Stimulated activated CD8-positive, alpha-beta memory T cell treated with anti-CD3 and anti-CD28 coated beads, Interleukin-4, amount 100 ng/mL, for 48 hours (primary cell): ENCODE measurements at places on chromosomes 7 and 10.

DNA sequence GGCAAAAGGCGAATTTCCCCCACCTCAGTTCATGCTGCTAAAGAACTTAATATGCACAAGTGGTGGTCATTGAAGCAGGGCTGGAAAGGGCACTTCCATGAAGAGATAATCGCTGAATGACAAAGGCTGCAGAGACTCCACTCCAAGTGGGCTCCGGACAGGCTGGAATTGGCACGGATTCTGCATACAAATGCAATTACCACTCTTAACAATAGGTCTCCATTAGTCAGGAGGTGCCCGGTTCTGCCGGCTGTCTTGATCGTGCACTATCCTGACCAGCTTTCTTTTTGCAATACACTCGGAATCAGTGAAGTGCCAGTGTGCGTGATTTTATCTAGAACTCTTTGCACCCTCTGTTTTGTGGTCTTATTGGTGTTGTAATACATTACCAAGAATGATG, 49.7 kb downstream of the INSYN2A start:
- DNase-seq: no peak

DNA sequence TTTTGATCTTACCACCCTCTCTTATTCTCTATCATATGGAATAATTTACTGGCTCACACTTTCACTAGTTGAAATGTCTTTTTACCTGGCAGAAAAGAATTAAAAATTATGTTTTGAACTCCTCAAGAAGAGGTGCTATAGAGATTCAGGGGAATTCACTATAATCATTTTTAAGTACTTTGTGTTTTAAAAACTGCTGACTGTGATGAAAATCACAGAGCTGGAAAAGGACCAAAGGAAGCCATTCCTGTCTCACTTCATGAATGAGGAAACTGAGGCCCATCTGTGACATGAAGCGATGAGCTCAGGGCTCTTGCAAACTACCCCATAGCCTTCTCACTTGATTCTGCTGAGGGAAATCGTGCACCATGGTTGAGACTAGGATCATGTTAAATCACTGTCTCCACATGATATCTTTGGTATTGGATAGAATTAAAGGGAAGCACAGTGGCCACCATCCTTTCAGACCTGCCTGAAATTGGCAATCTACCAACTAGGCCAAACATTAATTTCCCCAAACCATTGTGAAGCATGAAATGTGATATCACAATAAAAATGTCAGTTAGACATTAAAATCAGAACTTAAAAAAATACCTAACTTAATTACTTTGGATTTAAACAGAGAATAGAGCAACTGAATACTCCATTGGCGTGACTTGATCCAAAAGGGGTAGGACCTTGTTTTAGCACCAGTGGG, 141.0 kb downstream of the FZD1 start:
- no peak for DNase-seq

- no peak for DNase-seq
Observed at GRCh38 chr10:102004376-102004775, 51.6 kb downstream of the ARMH3 start.

GRCh38 chr10:102434394-102435132, 2.2 kb upstream of the CUEDC2 start:
- DNase-seq: no peak

DNA sequence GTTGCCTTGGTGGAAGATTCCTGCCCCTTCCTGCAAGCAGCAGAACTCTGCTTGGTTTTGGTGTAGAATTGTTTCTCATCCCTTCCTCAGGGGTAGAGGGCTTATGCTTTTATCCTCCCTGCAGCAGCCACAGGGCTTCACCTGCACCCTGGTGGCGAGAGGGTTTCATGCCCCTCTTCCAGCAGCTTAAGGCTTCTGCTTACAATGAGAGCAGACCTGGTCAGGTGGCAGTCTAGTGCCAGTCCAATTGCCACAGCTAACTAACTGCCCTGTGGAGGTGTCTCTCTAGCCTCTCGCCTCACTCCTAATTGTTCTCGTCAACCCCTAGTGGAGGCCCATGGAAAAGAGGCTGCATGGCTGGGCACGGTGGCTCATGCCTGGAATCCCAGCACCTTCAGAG, 19.3 kb downstream of the ACBD7 start:
- DNase-seq: no peak

DNA sequence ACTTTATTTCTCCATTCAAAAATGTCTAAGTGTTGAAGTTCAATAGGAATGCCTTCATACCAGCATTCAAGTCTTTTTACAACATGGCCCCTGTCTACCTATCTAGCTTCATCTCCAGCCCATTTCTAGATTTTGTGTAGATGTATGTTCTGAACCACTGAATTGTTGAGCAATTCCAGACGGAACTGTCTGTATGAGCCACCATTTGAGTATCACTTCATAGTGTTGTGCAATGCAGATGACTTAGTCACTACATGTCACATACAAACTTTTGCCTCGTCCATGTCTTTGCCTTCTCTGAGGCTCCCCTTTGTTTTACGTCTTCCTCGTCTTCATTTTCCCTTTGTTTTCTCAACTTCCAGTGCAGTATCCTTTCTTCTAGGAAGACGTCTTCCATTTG, 118.1 kb downstream of the INHBA start:
- DNase-seq: no peak

DNA sequence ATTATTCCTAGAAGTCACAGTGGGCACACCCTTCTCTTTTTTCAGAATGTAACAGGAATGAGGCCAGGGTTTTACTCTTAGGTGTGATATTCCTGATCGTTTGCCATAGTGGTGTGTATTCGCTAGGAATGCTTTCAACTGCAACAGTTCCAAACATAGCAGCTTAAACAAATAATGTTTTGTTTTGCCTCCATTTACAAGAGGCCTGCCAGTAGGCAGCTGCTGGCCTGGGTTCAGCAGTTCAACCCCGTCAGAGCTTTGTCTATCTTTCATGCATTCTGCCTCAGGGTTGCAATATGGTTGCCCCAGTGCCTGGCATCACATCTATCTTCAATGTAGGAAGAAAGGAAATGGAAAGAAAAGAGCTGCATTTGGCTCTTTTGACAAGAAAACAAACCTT, 21.7 kb upstream of the RET start:
- no peak for DNase-seq

DNA sequence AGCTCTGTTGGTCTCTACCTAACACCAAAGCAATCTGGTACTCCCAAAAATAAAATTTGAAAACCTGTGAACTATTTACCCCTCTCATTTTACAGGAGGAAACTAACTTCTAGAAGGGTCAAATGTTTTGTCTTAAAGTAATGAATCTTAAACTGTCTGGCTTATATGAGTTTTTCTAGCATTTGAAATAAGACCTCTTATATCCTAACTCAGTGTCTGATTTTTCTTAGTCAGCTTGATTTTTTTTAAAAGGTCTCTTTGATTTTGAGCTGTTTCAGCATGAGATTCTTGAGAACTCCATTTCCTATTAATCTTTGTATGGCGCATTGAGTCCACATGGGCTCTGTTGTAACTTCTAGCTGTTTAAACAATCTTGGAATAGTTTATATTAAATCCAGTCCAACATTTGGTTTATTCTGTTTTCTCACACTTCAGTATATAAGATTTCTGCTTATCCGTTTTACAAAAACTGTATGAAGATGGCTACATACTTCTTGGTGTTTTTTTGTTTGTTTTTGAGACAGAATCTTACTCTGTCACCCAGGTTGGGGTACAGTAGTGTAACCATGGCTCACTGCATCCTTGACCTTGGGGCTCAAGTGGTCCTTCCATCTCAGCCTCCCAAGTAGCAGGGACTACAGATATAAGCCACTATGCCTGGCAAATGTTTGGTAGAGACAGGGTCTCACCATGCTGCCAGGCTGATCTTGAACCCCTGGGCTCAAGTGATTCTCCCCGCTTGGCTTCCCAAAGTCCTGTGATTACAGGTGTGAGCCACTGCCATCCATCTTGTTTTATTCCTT, 91.1 kb downstream of the PPP1R9A start:
- DNase-seq: no peak

GRCh38 chr7:151150388-151150787, 17.1 kb downstream of the GBX1 start:
- no peak for DNase-seq

GRCh38 chr10:113045147-113046055, 95.4 kb downstream of the TCF7L2 start:
- no peak for DNase-seq

DNA sequence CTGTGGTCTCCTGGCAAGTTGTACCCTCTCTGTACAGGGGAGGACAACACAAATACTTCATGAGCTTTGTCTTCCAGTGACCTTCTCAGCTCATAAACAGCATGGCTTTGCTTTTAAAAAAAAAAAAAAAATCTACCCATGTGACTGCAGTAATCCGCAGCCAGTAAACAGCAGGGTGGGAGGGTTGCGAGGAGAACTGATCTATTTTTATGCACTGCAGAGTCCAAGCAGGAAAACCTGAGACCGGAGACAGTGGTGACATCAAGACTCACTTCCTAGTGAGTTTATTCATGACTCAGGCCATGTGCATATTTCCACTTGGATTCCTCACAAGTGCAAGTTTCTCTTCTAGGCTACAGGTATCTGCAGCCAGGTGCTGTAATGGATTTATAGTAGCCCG, 127.9 kb downstream of the NRF1 start:
- DNase-seq: no peak

- DNase-seq: no peak
Observed at GRCh38 chr10:62054830-62055229, 153.3 kb downstream of the ARID5B start.

DNA sequence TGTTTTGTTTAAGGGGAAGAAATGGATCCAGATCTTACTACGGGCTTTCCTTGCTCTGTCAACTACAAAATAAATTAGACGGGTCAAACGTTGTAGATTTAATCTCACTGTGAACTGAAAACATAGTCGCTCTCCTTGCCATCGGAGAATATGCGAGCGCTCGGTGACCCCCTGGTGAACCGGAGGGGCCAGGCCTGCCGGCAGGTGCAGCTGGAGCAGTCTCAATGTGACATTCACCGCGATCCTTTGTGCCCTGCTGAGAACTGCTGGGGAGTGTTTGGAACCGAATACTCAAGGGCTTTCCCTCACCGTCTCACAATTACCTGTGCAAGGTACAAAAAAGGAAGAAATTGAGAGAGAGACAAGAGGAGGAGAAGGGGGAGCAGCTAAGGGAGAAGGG, 174.1 kb upstream of the GPR26 start:
- DNase-seq: no peak

DNA sequence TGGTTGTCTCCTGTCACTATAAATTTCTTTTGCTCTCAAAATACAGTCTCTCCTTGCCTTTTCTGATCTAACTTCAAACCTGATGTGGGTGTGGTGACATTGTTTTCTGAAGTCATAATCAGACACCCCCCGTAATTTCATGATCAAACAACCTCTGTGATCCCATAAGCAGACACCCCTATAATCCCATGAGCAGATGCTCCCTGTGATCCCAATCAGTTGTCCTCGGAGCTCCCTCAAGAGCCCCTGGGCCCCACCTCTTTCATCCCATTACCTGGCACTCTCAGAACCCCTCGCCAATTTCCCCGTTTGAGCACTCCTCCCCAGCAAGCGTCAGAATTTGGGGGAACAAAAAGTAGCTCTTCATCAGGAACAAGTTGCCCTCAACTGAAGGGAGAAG, 246.3 kb upstream of the FZD8 start:
- DNase-seq: no peak

- DNase-seq: no peak
Observed at GRCh38 chr7:7972128-7972527, 3.5 kb downstream of the GLCCI1 start.

DNA sequence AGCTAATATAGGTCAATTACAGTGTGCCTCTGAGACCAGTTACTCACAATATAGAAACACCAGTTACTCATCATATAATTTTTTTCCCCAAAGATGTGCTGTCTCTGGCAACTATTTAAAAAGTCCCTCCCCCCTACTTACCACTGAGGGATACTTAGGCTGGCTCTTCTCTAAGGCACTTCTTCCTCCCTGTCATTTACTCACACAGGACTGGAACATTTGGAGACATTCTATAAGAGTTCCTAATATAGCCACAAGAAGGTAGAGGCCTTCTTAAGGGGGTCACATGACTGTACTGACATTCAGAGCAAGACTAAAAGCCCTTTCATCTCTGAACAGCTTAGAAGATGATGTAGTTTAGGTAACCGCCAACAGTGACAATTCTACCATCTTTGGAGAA, 44.4 kb upstream of the SLIT1 start:
- no peak for DNase-seq
